ENCODE measurements at places on chromosomes 7 and 10.

DNA sequence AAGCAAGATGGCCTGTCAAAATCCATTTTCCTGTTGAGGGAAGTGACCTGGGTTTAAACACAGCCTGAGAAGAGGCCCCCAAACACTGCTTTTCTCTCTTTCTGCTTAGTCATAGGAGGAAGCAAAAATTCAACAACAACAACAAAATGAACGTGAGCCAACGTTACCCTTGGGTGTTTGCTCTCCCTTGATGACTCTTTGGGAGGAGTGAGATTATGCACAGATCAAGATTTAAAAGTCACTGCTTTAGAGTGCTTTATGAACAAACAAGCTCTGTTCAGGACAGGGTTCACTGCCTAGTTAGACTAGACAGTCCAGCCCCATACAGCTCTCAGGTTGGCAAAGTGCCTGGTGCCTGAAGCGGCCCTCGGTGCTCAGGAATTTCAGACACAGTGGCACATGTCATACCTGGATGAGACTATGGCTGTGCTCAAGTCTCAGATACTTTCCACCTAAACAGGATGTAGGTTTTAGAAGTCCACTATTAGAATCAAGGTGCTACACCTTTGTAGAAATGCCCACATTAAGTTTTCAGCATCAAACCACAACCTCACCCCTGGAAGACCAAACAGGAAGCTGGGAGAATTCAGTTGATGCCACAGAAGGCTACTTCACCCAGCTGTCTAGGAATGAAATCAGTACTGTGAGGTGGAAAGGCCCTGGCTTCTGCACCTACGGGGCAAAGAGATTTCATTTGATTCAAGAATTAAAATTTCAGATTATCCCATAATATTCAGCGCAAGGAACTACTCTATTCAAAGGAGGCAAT, 38.7 kb downstream of the DENND11 start:
- ATAC-seq = peak; percentile 50

- no peak for ATAC-seq
Observed at GRCh38 chr7:117096942-117097341, 143.6 kb downstream of the ST7 start.

GRCh38 chr10:58693919-58694318, 181.2 kb downstream of the BICC1 start:
- ATAC-seq = no peak

DNA sequence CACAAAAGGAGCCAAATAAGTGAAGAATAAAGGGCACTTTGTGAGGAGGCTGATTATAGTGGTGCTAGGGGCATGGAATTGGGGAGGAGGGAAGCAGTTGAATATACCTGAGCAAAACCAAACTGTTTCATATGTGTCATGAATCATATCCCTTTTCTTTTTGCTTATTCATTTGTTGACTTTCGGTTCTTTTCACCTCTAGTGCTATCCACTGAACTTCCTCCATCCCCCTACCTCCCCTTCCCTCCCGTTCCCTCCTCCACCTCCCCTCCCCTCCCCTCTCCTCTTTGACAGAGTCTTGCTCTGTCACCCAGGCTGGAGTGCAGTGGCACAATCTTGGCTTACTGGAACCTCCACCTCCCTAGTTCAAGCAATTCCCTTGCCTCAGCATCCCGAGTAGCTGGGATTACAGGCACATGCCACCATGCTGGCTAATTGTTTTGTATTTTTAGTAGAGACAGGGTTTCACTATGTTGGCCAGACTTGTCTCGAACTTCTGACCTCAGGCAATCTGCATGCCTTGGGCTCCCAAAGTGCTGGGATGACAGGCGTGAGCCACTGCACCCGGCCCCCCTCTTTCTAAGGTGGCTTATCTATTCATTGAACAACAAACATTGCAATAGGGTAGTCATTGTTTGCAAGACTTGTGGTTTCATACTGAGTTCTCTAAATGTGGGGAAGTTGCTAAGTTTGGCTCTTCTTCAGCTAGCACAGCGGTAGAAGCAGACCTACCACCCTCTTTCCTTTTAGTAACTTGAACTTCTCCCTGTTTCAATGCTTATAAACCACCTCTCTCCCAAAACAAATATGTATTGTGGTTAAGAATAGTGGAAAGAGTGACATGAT, 150.4 kb upstream of the PRPS1L1 start:
- ATAC-seq = peak; percentile 27

DNA sequence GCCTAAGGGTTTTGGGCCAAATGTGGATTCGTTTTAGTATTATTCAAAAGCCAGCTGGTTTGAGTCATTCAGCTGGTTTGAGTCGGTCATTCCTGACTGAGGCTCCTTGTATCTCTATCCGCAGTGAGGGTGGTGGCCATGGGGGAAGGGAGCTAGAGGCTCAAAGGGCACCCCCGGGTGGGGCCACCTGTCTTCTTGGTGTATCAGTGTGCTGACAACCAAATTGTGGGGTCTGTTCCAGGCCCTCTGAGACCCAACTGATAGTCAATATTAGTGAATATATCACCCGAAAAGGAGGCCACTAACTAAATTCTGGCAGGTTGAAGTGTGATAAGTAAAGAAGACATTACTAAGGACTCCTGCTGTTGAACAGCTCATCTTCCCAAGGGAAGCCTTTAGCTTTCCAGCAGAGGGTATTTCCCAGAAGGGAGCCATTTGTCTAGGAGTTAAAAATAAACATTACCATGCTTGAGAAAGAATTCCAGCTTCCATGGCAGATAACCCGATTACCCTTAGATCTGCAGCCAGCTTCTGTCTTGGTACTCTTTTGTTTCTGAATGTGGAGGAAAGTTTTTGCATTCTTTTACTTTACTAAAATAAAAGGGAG, 29.9 kb upstream of the DDX50 start:
- ATAC-seq = no peak

- no peak for ATAC-seq
Observed at GRCh38 chr7:148626828-148627227, 36.3 kb downstream of the C7orf33 start.

DNA sequence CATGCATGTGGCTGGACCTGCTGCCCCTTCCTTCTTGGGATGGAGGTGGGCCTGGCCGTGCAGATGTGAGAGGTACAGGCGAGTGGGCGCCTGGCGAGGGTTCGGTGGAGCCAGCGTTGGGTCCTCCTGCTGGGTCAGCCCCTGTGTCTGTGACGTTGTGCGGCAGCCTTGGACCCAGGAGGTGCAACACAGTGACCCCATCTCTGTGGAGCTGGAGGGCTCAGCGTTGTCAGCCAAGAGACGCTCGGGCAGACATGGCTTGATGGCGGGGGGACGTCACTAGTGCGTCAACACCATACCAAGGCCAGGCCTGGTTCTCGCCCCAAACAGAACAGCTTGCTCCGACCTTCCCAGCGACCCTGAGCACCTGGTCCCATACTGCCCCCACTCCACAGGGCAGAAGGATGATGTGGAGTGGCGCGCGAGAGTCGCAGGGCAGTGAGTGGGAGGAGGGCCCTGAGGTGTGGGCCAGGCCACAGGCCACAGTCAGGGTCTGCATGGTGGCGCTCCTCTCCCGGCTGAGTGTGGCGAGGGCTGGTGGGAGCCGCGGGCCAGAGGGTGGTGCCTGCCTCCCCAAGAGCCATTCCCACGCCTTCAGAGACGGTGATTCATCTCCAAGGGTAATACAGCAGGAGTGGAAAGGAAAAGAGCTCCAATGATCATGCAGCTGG, 184.4 kb downstream of the DNAJB6 start:
- ATAC-seq = no peak

DNA sequence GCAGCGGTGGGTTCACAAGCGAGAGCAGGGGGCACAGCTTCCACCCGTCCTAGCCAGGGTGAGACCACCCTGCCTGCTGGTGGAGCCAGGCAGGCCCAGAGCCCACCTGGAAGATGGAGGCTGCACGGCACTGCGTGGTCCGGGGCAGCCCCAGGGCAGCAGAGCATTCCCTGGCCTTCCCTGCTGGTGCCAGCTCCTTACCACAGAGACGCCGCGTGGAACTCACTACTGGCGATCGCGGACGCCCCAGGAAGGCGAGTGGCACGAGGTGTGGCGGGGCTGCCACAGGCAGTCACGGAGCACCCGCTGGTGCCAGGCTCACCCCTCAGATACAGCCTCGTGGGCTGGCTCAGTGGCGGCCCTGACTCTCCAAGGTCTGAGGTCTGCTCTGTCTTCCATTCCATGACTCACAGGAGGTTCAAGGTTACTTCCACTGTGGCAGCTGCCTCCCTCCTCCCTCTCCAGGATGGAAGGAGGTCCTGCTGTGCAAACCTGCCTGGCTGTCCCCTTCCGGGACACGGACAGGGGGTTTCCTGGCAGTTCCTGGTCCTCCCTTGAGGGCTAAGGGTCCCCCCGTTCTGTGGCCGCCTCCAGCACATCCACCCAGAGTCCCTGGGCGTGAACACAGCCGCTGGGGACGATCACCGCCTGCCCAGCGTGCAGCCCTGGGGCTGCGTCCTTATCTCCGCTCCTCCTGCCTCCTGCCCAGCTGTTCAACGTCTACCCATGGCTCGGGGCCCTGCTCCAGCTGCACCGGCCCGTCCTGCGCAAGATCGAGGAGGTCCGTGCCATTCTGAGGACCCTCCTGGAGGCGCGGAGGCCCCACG, 3.1 kb downstream of the CYP2W1 start:
- ATAC-seq = no peak
